ENCODE measurements at places on chromosomes 1 and 21.

GRCh38 chr1:39076127-39076798, 50.1 kb downstream of the NDUFS5 start:
- DNase-seq, result no peak

DNA sequence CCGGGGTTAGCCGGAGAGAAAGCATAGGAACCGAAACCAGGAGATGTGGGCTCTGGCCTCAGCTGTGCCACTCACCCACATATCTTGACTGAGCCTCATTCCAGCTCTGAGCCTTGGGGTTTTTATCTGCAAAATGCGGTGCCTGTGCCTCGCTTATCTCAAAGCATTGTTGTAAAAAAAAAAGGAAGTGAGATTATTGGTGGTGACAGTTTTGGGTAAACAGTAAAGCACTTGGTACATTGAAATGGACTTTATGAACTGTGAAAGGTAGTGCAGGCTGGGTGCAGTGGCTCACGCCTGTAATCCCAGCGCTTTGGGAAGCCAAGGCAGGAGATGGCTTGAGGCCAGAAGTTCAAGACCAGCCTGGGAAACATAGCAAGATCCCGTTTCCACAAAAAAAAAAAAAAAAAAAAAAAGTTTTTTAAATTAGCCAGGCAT, 3.8 kb downstream of the PTAFR start:
- DNase-seq, result no peak

- no peak for DNase-seq
Observed at GRCh38 chr1:178034676-178035075, 59.2 kb upstream of the RASAL2 start.

GRCh38 chr1:94629259-94630181, 88.0 kb upstream of the F3 start:
- DNase-seq, result no peak

GRCh38 chr1:25113731-25114130, 118.6 kb downstream of the SYF2 start:
- no peak for DNase-seq

GRCh38 chr1:246971090-246971721, 36.7 kb downstream of the ZNF695 start:
- no peak for DNase-seq

DNA sequence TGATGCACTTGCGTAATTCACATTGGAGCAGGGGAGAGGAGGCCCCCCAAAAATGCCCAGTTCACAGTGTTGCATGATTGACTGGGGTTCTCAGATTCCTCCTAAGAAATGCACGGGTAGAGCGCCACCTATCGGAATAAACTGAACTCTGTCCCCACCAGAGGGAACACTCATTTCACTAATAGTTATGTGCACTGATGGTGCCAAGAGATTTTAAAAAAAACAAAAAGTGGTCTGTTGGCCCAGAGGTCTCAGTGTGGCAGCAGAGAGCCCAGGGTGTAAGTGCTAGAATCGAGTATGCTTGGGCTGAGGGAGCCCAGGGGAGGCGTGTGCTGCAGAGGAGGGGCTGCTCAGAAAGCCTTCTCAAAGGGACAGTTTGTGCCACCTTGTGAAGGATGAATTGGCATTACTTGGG, 6.9 kb downstream of the PINK1 start:
- peak; percentile 13 for DNase-seq

GRCh38 chr21:35748678-35749314, 311.5 kb downstream of the SETD4 start:
- DNase-seq, result no peak
